ENCODE measurements at places on chromosomes 11 and 22. TPM values are rescaled to one million over a fixed set of nuclear protein-coding genes. Genes with fewer than 3 reads are reported as not detected.

- DNase-seq = no peak
These were observed 20.5 kb downstream of the IL17REL start for GRCh38 chr22:49991907-49992533.

DNA sequence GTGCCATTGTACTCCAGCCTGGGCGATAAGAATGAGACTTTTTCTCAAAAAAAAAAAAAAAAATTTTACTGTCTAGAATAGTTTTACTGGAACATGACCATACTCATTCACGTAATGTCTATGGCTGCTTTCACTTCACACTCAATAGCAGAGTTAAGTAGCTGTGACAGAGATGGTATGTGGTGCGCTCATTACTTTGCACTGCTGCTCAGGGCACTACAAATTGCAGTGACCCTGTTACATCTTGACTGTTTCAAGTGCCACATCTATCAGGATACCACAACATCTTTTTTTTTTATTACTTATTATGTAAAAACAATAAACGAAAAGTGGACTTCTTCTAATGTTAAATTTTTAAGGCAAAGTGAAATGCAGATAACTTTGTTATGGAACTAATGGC lies 110.3 kb downstream of the ARHGAP20 start:
- peak; percentile 17 for DNase-seq

- DNase-seq = no peak
These were observed 21.2 kb upstream of the ISX start for GRCh38 chr22:35044607-35045390.

DNA sequence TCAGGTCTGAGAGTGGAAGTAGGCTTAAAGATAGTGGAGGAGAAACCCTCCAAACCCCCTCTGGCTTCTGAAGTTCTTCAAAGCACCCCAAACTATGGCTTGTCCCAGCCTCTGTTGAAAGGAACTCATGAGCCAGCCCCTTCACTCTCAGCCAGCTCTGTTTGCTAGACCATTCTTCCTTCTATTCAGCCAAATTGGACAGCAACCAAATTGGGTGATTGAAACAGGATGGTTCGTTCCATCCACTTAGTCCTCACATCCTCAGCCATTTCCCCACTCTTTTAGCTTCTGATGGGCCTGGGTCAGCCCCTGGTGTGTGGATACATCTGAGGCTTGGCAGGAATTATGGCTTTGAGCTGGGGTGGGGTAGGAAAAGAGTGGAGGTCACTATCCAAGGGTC lies 4.5 kb downstream of the HTR3A start:
- DNase-seq = peak; percentile 5

CBL gene
- total RNA-seq = 6.0 TPM

GRCh38 chr11:47369676-47370075 lies 8.7 kb downstream of the SPI1 start:
- no peak for DNase-seq

DNA sequence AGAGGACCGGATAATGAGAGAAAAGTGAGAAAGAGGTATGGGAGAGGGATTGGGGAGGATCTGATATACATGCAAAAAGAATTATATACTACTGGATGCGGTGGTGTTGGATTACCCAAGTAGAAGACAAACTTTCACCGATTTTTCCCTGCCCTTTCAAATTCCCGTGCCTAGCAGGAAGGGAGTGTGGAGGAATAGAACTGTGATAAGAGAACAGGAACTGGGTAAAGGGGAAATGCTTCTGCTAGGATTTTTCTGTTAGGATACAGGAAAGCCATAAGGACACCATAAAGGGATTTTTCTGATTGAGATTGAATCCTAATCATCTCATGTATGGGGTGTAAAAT lies 480 bp upstream of the MTMR2 start:
- DNase-seq = peak; percentile 51

DNA sequence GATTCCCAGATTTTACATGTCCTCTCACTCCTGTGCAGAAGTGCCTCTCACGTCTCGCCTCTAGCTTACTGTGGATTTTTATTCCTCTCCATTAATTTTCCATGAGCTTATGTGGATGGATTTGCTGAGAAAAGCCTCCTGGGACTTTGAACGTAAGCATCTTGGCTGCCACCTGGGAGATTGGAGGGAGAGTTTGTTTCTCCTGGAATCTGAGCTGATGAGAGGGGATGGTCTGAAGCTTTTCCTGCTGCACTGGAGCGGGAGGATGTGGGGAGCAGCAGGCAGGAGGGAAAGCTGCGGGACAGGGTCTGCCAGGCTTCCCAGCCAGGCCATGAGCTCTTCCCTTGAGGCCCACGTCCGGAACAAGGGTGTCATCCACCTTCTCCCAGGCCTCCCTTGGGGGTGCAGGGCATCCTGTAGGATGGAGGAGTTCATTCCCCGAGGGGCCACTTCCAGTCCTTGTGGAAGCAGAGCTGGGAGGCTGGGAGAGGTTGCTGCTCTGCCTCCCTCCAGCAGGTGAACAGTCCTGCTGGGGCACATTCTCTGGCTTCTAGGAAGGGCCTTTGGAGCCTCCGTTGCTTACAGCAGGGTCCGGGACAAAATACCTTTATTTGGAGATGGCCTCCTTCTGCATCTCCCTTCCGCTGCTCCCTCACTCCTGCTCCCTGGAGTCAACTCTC lies 3.6 kb upstream of the SHANK2 start:
- DNase-seq = peak; percentile 38

KLHDC7B gene
- not detected for total RNA-seq

DNA sequence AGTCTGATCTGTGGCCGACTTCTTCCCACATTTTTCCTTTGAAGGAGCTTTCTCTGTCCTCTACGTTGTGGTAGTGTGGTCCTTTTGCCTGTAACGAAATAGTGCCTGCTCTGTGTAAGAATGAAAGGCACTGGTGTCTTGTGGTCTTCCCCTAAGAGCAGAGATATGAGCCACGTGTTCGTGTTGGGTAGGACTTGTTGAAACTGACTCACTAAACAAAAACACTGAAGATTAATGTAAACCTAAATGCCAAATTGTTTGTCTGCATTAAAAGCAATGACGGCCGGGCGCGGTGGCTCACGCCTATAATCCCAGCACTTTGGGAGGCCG lies 10.1 kb upstream of the RPS3 start:
- no peak for DNase-seq

DNA sequence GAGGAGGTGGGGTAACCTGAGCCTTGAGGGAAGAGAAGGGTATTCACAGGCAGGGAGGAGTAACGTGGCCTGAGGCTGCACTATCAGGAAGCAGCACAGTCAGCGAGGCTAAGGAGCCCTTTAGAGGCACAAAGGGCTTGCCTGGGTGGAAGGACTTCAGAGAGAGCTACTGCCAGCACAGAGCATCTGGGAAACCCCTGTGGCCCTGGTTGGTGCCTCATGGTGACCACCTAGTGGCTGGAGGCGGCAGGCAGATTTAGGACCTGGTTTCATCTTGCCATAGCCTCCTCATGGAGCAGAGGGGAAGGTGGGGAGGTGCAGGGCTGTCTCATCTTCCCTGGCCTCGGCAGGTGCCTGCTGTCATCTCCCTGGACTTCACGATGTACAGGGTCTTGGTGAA lies 64.5 kb downstream of the MPPED1 start:
- DNase-seq = no peak

DNA sequence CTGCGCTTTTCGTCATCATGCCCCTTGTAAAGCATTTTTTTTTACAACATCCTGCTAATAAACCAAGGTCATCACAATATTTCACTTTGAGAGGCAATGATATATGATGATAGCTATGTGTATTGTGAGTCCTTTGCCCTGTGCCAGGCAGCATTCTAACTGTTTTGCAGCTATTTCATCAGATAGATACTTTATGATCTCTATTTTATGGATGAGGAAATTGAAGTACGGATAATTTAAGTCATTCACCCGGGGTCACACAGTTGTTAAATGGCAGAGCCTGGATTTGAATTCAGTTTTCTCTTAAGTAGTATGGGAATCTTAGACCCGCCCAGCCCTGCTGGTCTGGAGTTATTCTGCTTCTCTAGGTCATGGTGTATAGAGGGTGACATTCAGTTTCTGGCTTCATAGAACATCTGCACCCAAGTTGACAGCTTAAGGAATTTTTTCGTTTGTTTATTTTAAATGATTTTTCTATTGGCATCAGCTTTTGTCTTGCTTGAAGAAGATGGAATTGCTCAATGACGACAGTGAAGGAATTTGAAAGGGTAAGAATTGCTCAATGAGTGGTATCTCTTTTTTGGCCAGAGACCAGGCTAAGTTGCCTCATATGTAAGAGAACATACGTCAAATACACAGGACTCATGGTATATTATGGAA lies 926 bp downstream of the PRR5L start:
- no peak for DNase-seq

DNA sequence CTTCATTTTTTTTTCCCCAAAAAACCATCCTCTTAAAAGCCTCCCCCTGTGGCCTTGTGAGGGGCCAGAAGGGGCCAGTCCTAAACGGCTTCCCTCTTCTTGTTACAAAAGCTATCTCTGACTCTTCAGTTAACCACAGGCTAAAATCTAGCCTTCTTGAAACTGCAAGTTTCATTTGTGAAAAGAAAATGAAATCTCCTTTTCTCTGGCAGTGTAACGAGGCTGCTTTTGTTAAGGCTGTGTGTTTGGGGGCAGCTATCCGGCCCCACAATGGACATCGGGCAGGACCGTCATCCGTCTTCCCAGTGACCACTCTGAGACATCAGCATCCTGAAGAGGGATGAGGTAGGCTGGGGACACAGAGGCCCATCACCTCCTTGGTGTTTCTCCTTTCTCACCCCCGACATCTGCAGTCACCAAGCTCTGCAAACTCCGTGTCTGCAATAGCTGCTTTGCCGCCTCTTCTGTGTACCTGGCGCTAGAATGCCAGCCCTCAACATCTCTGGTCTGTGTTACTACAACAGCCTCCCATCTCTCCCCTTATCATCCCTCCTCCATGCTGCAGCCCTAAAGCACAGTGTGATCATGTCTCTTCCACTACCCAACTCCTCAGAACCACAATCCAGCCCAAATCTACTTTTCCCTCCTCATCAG lies 94.0 kb downstream of the RCN1 start:
- DNase-seq = peak; percentile 49
